ENCODE measurements at places on chromosomes 12 and 14.

DNA sequence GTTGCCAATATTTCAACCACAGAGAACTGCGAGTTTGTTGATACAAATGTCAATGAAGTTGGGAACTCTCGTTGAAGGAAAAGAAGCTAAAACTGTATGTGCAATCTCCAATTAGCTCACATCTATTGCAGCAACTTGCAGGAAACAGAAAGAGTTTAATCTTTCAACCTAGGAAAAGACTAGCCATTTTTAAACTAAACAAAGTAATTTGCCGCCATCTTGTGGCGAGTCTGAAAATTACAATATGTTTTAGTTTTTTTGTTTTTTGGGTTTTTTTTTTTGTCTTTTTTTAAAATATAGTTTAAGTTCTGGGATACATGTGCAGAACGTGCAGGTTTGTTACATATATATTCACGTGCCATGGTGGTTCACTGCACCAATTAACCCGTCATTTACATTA is 131.2 kb upstream of the FOXG1 start:
- no peak for DNase-seq

DNA sequence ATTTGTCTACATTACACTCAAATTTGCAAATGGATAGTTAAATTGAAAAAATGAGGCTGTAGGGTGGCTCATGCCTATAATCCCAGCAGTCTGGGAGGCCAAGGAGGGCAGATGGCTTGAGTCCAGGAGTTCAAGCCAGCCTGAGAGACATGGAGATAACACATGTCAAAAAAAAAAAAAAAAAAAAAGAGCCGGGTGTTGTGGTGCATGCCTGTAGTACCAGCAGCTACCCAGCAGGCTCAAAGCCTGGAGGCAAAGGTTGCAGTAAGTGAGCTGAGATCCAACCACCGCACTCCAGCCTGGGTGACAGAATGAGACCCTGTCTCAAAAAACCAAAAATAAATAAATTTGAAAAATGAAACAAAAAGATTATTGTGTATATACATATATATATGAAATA is 119.9 kb upstream of the MGAT4C start:
- peak; percentile 20 for DNase-seq

- no peak for DNase-seq
These were observed 605.0 kb downstream of the FSCB start for GRCh38 chr14:43901911-43902673.

- no peak for DNase-seq
These were observed 129.3 kb upstream of the LMNTD1 start for GRCh38 chr12:25682421-25682820.

DNA sequence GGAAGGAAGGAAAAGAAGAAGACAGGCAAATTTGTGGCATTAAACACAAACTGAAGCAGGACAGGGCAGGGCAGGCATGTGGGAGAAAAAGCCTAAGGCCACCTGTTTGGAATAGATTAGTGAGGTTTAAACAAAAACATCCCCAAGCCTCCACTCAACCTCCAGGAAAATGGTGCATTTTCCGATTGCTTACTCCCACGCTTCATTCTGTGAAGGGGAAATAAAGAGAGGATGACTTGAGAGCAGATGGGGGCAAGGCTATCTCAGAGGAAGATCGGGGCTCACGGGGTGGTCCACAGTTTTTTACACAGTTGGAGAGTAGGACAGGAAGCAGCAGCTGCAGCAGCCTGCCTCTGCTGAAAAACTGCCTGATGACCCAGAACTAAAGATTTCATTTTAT is 250.9 kb downstream of the DUSP6 start:
- no peak for DNase-seq

- DNase-seq, result no peak
These were observed 371.7 kb upstream of the KITLG start for GRCh38 chr12:88951860-88952561.

Data from iPS DF 6.9 (cell line).